WTC11 (cell line): ENCODE measurements at places on chromosomes 7 and 10.

- peak; percentile 48 for DNase-seq
Measured at GRCh38 chr10:86334488-86335085, 32.0 kb downstream of the GRID1 start.

GRCh38 chr10:66321723-66322665, 603.8 kb upstream of the LRRTM3 start:
- no peak for DNase-seq

- DNase-seq: peak; percentile 54
Measured at GRCh38 chr10:67779465-67780203, 58.4 kb downstream of the DNAJC12 start.

- no peak for DNase-seq
Measured at GRCh38 chr10:76436401-76436811, 1005.0 kb downstream of the LRMDA start.

GRCh38 chr7:112120696-112121217, 85.4 kb downstream of the DOCK4 start:
- DNase-seq: no peak

DNA sequence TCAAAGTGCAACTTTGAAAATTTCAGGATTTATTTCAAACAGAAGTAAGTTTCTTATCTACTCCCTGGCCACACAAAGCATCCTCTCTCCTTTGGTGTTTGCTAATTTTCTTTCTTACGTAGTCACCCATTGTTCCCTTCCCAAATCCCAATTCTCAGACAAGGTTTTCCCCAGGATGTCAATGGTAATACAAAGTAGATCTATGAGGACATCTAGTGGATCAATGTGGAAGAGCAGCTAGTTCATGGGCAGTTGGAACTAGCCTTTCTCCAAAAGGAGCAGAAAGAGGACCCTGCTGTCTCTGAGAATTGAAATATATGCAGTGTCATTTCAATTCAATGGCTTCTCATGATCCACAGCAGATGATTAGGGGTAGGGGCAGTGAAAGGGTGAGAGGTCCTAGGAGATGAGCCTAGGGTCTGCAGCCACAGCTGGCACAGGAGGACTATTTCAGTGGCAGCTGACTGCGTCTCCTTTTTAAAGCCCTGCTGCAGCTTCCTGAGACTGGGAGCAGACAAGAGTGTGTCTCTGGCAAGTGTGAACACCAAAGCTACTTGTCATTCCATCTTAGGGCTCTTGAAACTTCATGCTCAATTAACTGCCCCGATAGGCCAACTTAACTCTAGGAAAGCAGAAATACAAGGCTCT, 632.6 kb downstream of the KCNMA1 start:
- no peak for DNase-seq

GRCh38 chr10:75176046-75176445, 34.5 kb upstream of the VDAC2 start:
- DNase-seq: no peak

- DNase-seq: no peak
Measured at GRCh38 chr10:1605121-1605520, 132.2 kb downstream of the ADARB2 start.

- no peak for DNase-seq
Measured at GRCh38 chr7:100575206-100575631, 1.5 kb upstream of the SAP25 start.

GRCh38 chr7:17492437-17492836, 194.0 kb downstream of the AHR start:
- DNase-seq: no peak

GRCh38 chr10:22682237-22683139, 31.9 kb downstream of the PIP4K2A start:
- DNase-seq: no peak

DNA sequence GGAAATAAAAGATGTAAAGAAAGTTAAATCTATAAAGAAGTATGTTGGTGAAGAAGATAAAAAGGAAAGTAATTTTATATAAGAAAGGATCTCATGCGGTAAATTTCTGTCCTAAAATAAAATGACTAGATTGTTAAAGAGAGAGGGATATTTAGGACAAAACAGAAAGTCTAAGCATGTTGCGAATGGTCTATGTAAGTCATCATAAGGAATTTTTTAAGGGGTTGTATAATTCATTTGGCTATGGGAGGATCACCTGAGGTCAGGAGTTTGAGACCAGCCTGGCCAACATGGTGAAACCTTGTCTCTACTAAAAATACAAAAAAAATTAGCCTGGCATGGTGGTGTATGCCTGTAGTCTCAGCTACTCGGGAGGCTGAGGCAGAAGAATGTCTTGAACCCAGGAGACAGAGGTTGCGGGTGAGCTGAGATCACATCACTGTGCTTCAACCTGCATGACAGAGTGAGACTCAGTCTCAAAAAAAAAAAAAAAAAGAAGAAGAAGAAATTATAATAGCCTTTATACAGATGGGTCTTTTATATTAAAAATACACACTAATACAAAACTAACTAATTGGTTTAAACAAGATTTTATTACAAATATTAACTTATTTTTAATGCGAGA, 294.3 kb downstream of the MAGI2 start:
- DNase-seq: no peak

- DNase-seq: no peak
Measured at GRCh38 chr10:10528563-10528910, 489.1 kb upstream of the CELF2 start.
